ENCODE measurements at places on chromosomes 12 and 14.

GRCh38 chr12:110371408-110372055, 32.0 kb downstream of the ANAPC7 start:
- no peak overlapping the region for H3K27ac ChIP-seq
- no peaks in the 10 kb centered on the region for H3K27me3 ChIP-seq
- peaks cover 55% of the 10 kb centered on the region for H3K36me3 ChIP-seq
- no peaks in the 10 kb centered on the region for H3K4me1 ChIP-seq
- no peak for DNase-seq
- no peak overlapping the region for H3K4me3 ChIP-seq

DNA sequence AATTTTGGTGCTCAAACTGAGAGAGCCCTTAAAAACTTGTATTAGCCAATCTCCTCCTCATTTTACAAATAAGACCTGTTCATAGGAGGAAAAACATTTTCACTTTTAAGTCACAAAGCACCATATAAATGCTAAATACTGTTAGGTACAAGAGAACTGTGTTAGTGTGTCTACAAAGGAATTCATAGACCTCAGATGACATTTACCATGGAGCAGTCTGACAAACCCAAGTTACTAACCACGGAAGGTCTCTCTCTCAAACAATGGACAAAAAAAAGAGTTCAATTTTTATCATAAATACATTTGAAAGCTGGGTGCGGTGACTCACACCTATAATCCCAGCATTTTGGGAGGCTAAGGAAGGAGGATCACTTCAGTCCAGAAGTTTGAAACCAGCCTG, 10.0 kb downstream of the SBNO1 start:
- no peak overlapping the region for H3K27ac ChIP-seq
- H3K27me3 ChIP-seq, result no peaks in the 10 kb centered on the region
- H3K4me3 ChIP-seq, result no peak overlapping the region
- DNase-seq, result no peak

GRCh38 chr12:2507814-2508213, 287.0 kb upstream of the FKBP4 start:
- DNase-seq, result no peak
- no peaks in the 10 kb centered on the region for H3K27me3 ChIP-seq
- no peaks in the 10 kb centered on the region for H3K36me3 ChIP-seq
- H3K27ac ChIP-seq, result no peak overlapping the region
- H3K4me1 ChIP-seq, result no peaks in the 10 kb centered on the region

GRCh38 chr12:54579696-54580333, 8.6 kb downstream of the PPP1R1A start:
- H3K36me3 ChIP-seq, result peaks cover 2% of the 10 kb centered on the region
- H3K27me3 ChIP-seq, result no peaks in the 10 kb centered on the region
- DNase-seq, result peak; percentile 75
- peaks cover 9% of the 10 kb centered on the region for H3K4me1 ChIP-seq
- H3K4me3 ChIP-seq, result no peak overlapping the region

- H3K4me3 ChIP-seq, result no peak overlapping the region
- no peaks in the 10 kb centered on the region for H3K36me3 ChIP-seq
- no peaks in the 10 kb centered on the region for H3K27me3 ChIP-seq
- no peak overlapping the region for H3K27ac ChIP-seq
Observed at GRCh38 chr12:102374190-102374589, 106.2 kb downstream of the IGF1 start.

- H3K4me3 ChIP-seq, result no peak overlapping the region
- peaks cover 3% of the 10 kb centered on the region for H3K27me3 ChIP-seq
- H3K36me3 ChIP-seq, result no peaks in the 10 kb centered on the region
- no peak for DNase-seq
- H3K27ac ChIP-seq, result no peak overlapping the region
Observed at GRCh38 chr14:90248594-90248993, 7.8 kb upstream of the PSMC1 start.

DNA sequence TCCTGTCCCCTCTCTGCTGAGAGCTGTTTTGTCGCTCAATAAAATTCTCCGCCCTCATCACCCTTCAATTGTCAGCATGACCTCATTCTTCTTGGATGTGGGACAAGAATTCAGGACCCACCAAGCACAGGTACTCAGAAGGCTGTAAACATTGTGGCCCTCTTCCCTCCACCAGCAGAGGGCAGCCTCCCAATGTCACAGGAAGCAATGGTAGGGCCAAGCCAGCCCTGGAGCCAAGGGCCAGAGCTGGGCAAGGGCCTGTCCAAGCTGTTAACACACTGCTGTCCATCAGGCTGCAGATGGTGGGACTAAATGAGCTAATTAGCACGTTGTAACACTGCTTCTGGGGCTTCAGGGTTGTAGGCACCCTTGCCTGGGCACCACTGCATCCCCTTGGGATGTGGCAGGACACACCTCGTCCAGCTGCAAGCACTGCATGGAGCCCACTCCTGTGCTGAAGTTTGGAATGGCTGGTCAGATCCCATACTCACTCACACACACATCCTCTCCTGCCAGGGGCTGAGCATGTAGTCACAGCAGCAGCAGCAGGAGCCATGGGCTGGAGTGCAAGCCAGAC, 62.7 kb upstream of the HECTD1 start:
- peaks cover 5% of the 10 kb centered on the region for H3K4me1 ChIP-seq
- H3K27ac ChIP-seq, result no peak overlapping the region
- no peaks in the 10 kb centered on the region for H3K36me3 ChIP-seq
- H3K27me3 ChIP-seq, result no peaks in the 10 kb centered on the region
- no peak for DNase-seq

DNA sequence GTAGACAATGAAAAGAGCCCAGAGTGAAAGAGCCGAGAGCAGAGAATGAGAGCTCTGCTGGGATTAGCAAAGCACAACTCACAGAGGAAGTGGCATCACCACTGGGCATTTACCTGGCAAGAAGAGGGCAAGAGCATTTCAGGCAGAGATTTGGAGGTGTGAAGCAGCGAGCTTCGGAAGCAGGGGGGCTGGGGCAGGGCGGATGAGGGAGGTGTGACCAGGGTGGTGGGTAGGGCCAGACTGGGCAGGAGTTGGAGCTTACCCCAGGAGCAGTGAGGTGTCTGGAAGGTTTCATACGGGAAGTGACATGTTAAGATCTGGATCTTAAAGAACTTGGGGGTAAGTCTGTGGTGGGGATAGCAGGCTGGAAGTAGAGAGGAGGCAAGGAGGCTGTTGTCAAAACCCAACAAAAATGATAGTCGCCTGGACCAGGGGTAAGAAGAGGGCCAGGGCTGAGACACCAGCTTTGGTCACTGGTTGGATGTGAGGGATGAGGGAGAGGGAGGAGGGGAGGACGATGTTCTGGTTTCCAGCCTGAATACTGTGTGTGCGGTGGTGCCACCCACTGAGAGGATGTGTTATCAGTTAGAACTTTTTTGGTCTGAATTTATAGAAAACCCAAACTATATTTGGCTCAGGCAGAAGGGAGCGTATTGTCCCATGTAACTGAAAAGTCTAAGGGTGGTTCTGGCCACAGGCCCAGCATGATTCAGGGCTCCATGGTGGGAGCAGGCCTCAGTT, 5.2 kb downstream of the SMIM41 start:
- no peak for DNase-seq
- H3K27ac ChIP-seq, result no peak overlapping the region
- no peak overlapping the region for H3K4me3 ChIP-seq
- H3K27me3 ChIP-seq, result no peaks in the 10 kb centered on the region

GRCh38 chr14:54253195-54253947, 143.4 kb upstream of the CDKN3 start:
- DNase-seq, result no peak
- no peaks in the 10 kb centered on the region for H3K27me3 ChIP-seq
- peaks cover 4% of the 10 kb centered on the region for H3K4me1 ChIP-seq
- no peak overlapping the region for H3K4me3 ChIP-seq

DNA sequence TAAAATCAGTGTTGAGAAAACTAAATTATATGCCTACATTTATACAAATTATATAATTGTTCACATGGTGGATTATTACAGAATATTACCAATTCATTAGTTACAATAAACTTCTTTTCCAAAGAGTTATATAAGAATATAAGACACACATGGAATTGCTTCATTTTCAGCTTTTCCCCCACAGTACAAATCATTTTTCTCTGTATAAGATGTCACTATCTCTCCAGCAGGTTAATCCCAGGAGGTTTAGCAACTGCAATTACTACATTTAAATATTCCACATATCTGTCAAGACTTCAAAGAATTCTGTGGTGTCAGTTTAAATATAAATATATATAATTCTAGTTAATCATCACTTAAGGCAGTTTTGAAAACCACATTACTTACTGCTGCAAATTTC, 59.6 kb upstream of the G2E3 start:
- H3K4me3 ChIP-seq, result no peak overlapping the region
- no peaks in the 10 kb centered on the region for H3K27me3 ChIP-seq
- H3K4me1 ChIP-seq, result no peaks in the 10 kb centered on the region
- no peak overlapping the region for H3K27ac ChIP-seq

DNA sequence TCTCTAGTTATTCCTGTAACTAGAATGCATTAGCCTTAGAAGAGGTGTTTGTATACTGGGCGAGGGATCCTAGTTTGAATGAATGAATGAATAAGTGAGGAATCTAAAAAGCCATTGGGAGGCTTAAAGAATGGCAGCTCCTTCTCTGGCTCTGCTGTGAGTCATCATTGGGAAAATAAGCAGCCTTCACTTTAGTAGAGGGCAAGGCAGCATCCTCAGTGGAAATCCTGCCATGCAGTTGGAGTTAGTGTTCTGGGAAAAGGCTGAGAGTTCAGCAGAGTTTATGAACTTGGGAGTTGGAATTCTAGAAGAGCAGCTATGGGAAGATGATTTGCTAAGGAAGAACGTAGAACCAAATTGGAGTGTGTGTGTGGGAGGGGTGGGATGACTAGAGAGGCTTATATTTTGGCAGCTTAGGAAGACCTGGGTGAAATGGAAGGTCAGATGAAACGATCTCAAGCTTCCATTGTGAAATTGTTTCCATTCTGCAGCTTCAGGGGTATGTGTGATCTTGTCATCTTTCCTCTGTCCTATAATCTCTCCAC, 120.8 kb downstream of the PTCSC3 start:
- H3K36me3 ChIP-seq, result no peaks in the 10 kb centered on the region
- H3K27ac ChIP-seq, result no peak overlapping the region

GRCh38 chr12:10940389-10940788, 1.3 kb upstream of the TAS2R14 start:
- H3K27me3 ChIP-seq, result no peaks in the 10 kb centered on the region
- H3K4me3 ChIP-seq, result no peak overlapping the region
- no peaks in the 10 kb centered on the region for H3K4me1 ChIP-seq
- no peaks in the 10 kb centered on the region for H3K36me3 ChIP-seq
- DNase-seq, result no peak

- DNase-seq, result no peak
- H3K4me3 ChIP-seq, result no peak overlapping the region
- no peak overlapping the region for H3K27ac ChIP-seq
- H3K36me3 ChIP-seq, result no peaks in the 10 kb centered on the region
Observed at GRCh38 chr12:58253663-58254062, 312.3 kb downstream of the ATP23 start.

DNA sequence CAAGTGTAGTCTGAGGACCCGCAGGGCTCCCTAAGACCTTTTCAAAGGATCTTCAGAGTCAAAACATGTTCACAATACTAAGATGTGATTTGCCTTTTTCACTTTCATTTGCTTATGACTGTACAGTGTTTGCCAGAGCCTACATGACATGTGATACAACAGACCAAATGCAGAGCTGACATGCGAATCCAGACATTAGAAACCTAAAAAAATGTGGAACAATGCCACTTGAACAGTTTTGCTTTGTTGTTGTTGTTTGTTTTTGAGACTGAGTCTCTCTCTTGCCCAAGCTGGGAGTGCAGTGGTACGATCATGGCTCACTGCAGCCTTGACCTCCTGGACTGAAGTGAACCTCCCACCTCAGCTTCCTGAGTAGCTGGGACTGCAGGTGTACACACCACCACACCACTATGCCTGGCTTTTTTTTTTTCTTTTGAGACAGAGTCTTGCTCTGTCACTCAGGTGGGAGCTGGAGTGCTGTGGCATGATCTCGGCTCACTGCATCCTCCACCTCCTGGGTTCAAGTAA, 5.3 kb upstream of the RAB35 start:
- H3K27ac ChIP-seq, result no peak overlapping the region
- H3K27me3 ChIP-seq, result no peaks in the 10 kb centered on the region
- peaks cover 9% of the 10 kb centered on the region for H3K4me1 ChIP-seq
- peaks cover 11% of the 10 kb centered on the region for H3K36me3 ChIP-seq
- DNase-seq, result no peak
- no peak overlapping the region for H3K4me3 ChIP-seq

DNA sequence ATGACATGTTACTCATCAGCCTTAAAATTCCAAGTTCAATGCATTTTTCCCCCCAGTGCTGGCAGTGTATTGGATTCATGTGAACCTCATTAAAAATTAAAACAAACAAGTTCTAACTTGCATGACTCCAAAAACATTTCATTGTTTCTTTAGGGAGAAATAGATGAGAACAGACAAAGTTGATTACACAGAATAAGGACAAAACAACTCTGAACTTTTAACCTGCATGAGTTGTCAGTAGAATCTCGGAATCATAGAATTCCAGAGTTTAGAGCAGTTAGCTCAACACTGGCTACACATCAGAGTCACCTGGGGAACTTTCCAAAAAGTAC, 127.5 kb downstream of the TMX1 start:
- no peaks in the 10 kb centered on the region for H3K27me3 ChIP-seq
- DNase-seq, result no peak
- no peak overlapping the region for H3K4me3 ChIP-seq
- H3K27ac ChIP-seq, result no peak overlapping the region
- no peaks in the 10 kb centered on the region for H3K36me3 ChIP-seq
- H3K4me1 ChIP-seq, result no peaks in the 10 kb centered on the region

DNA sequence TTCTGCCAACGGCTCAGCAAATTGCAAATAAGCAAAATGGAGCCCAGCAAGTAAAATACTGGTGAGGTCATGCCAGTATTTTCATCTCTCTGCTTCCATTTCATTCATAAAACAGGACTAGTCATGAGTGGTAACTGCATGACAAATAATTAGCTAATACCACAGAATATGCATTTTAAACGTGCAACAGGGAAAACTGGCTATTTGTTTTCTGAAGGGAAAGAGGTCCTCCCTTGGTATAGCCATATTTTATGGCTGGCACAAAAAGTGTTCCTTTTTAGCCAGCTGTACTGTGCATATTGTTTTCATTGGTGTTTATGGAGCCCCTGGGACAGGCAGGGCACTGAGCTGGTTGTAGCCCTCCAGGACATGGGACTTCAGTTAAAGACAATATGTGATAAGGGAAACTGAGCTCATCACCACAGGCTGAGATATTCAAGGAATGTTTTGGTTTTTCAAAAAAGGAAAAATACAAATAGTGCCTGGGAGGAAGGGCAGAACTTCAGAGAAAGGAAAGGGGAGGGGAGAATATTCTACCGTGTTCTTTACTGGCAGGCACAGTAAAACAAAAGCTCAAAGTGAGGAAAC, 26.1 kb upstream of the FOXN3 start:
- DNase-seq, result no peak
- no peaks in the 10 kb centered on the region for H3K4me1 ChIP-seq
- H3K27me3 ChIP-seq, result no peaks in the 10 kb centered on the region
- no peak overlapping the region for H3K4me3 ChIP-seq
- H3K36me3 ChIP-seq, result no peaks in the 10 kb centered on the region

DNA sequence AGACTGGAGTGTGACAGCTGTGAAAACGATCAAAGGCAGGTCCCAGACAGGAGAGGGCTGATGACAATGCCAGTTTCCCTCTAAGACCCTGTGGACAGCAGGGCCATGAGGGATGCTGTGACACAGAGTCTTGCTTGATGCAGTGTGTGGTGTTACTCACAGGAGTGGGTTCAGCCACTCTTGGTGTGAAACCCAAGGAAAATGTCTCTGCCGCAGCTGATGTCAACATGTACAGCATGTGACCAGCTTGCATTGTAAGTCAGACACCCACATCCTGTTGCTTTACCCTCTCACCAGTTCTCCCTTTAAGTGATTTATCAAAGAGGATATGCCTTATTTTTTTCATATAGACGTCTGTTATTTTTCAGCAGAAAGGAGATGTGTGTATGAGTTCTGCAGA, 268.6 kb downstream of the BTG1 start:
- H3K4me3 ChIP-seq, result no peak overlapping the region
- peaks cover 4% of the 10 kb centered on the region for H3K4me1 ChIP-seq
- H3K27ac ChIP-seq, result no peak overlapping the region
- H3K36me3 ChIP-seq, result no peaks in the 10 kb centered on the region
- H3K27me3 ChIP-seq, result no peaks in the 10 kb centered on the region
- peak; percentile 57 for DNase-seq

Measured in large intestine (tissue), 12 donors.